ENCODE measurements at places on chromosomes 6 and 20.

DNA sequence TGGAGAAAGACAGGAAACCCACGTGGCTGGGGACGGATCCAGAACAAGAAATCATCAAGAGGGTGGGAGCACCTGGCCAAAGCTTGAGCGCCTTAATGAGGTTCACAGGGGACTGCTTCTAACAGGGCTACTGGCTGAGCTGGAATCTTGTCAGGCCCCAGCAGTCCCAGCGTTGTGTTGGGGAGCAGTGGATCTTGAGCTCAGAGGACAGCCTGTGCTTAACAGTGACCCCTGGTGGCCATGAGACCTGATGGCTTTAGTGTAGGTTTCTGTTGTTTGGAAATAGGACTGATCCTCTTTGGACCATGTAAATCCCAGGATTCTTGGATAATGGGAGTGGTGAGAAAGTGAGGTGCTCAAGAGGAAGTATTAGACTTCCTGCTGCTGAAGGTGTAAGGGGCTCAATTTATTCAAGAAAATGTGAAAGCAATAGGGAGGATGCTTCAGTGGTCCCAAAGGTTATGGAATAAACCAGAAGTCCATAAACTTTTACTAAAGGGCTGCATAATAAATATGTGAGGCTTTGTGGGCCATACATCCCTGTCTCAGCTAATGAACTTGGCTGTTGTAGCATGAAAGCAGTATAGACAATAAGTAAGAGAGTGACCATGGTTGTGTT is 216.2 kb downstream of the NFATC2 start:
- no peak for DNase-seq

- no peak for DNase-seq
Observed at GRCh38 chr6:154012852-154013251, 26.2 kb upstream of the OPRM1 start.

DNA sequence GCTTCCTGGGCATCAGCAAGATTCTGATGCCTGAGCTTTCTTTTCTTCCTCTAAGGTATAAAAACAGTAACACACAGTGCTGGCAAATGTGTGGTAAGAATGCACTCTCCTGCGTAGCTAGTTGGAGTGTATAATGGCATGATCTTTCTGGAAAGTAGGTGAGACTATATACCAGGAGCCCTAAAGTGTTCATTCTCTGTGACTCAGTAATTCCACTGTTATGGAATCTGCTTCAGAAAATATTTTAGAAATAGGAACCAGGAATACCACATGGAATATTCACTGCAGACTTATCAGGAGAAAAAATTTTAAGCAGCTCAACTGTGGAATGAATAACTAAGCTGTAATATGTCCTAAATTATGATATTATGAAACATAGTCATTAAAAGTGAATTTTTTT is 16.9 kb upstream of the CSE1L start:
- DNase-seq, result no peak

GRCh38 chr6:6631534-6632276 is 43.2 kb downstream of the LY86 start:
- DNase-seq, result no peak

GRCh38 chr20:32628960-32629530 is 43.9 kb upstream of the NOL4L start:
- no peak for DNase-seq

GRCh38 chr6:2862712-2863181 is 21.1 kb upstream of the SERPINB1 start:
- no peak for DNase-seq

GRCh38 chr20:36465109-36466080 is 75.9 kb upstream of the MYL9 start:
- DNase-seq, result peak; percentile 35

DNA sequence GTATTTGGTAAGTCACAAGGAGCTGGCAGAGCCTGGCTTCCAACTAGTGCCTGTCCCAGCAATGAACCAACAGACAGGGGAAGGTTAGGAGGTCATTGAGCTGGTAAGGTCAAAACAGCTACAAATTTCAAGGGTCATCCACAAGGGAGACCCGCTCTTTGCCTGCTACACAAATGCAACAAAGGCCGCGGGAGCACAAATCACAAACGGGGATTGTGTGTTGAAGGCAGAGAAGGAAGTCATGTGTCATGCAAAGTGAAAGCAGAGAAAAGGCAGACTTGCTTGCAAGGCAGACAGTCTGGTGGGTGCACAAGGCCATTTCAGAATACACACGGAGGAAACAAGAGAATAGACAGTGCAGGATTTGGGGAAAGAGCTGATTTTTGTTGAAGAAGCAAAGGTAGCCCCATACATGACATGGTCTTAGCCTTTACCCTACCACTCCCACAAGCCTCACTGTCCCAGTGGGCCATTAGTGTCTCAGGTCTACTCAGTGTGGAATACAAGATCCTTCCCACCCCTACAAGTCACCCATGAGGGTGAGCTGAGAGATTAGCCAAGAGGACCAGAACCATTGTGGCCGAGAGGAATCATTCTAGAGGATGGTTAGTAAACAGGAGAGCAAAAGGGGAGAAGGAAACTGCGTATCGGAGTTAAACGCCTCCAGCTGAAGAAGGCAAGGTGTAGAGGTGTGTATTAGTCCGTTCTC is 18.1 kb upstream of the SAMHD1 start:
- DNase-seq, result no peak

DNA sequence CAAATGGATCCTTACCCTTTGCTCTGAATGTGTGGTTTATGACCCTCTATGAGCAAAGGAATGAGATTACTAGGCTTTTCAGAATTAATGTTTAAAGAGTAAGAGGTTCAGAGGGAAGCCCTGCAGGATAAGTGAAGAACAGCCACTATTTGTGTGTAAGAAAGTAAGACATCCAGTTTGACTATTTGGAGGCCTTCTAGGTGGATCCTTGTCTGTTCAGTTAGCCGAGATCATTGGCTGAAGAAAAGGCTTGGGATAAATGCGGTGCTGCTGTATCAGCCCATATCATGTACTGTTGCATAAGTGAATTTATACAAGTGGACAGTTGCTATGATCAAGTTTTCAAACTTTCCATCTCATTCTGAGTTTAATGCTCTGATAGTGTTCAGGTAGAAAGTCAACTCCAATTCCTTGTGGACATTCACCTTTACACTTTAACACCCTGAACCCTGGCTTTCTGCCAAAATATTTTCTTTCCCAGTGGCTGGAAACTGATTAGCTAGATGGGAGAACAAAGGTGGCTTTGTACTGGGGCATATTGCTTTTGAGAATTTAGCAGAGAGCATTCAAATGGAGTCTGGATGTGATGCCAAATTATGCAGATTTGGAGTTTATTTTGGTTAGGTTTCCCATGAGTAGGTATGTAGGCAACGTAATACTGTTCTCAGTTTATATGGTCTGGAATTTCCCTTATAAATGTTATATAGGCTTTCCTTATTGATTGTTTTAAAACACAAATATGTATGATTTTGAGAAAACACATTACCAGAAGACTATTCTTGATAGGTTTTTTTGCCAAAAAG is 15.0 kb downstream of the PARD6B start:
- no peak for DNase-seq

DNA sequence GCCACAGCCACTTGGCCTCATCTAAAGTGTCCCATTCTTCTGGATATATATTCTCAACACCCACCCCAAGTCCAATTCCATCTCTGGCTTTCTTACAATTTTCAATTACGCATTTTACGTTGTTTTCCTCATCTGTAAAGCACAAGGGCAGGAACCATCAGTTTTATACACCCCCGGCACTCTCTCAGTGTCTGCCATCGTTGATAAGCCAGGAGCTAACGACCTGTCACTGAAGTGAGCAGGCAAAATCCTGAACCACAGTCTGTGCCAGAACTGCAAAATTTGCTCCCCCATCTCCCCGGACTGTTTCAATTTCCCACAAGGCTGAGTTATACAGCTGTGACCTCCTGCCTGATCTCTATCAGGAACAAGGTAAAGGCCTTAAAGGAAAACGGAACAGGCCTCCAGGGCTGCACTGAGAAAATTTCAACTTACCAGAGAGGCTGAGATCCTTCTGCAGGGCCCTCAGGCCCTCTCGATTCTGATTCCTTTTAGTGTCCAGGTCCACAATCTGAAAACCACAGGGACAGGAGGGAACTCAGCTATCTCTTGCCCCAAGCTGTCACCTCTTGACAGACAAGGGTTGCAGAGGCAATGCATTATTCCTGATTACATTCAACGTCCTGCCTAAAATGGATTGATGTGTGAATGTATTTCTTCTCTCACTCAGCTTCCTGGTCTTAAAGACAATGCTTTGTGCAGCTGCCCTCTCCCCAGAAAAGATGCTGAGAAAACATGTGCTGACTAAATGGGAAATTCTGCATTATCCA is 1.8 kb downstream of the PDRG1 start:
- DNase-seq, result no peak

- peak; percentile 18 for DNase-seq
Observed at GRCh38 chr6:139262519-139263300, 29.1 kb downstream of the TXLNB start.

DNA sequence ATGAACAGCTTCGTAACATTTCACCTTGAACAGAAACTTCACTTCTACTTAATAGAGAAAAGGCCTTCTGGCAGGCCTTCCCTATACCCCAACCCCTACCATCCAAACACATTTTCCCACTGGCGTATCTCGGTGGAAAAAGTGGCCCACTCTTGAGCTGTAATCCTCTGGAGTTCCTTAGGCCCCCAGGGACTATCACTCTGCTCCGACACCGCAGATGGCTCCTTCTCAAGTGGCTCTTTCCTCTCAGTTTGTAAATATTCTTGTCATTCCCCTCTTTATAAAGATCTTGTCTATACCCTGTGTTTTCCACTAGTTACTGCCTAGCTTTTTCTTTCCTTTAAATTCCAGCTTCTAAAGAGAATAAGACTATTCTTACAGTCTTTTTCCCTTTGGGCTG is 108.7 kb downstream of the MYB start:
- DNase-seq, result no peak

- DNase-seq, result peak; percentile 45
Observed at GRCh38 chr20:34037121-34037520, 43.4 kb downstream of the RALY start.

DNA sequence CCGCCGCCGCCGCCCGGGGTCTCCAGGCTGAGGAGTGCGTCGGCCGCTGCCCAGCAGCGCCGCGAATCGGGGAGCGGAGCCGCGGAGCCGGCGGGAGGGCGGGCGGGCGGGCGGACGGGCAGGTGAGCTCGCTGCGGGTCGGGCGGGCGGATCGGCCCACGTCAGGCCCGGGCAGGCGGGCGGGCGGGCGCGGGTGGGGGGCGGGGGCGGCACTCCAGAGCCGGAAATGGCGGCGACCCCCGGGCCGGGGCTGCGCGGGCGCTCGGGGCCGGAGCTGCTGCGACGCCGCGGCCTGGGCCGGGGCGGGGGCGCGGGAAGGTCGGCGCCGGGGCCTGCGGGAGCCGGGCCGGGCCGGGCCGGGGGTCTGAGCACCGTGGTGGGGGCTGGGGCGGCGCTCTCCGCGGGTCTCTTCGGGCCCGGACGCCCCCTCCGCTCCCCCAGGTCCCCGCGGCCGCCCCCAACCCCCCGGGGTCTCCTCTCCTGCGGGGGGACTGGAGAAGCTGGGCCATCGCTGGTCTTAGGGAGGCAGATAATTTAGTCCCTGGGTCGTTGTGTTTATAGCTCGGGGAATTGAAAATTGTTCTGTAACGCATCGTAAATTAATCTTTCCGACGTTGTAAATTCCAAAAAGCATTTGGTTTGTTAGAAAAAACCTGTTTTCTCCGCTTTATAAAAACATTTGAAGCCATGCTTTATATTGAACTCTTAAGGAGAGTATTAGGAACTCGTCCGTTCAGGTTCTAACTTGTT is 451 bp downstream of the DNAJC5 start:
- DNase-seq, result no peak

- no peak for DNase-seq
Observed at GRCh38 chr6:114063956-114064355, 93.0 kb upstream of the HDAC2 start.

GRCh38 chr20:25032065-25032477 is 25.9 kb downstream of the ACSS1 start:
- DNase-seq, result no peak

GRCh38 chr6:126716032-126716431 is 376.1 kb downstream of the CENPW start:
- DNase-seq, result no peak

- no peak for DNase-seq
Observed at GRCh38 chr20:12386821-12387220, 469.1 kb downstream of the BTBD3 start.

GRCh38 chr6:143741480-143741879 is 63.7 kb downstream of the PHACTR2 start:
- DNase-seq, result no peak

GRCh38 chr6:19734519-19734918 is 102.7 kb upstream of the ID4 start:
- DNase-seq, result no peak

DNA sequence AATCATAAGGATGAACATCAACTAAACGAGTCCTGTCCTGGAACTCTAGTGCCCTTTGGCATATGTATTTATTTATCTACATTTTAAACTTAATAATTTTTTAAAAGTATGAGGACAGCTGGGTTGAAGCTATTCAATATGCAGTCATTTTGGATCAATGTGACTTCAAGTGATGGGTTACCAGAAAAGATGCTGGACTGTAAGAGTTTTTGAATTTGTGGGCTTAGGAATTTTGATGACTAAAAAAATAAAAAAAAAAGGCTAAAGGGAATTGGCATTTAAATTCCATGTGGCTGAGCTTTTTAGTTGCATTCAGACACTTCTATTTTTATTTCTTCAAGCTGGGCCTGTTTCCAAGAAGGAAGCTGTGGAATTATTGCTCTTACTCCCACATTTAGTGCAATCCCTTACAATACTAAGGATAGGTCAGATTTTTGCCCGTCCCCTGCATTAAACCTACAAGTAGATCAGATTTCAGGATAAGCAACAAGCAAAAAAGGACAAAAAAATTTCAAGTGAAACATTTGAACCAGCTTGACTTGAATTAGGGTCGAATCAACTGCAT is 704.2 kb upstream of the CITED2 start:
- DNase-seq, result no peak

- no peak for DNase-seq
Observed at GRCh38 chr6:157430834-157431233, 49.8 kb downstream of the ZDHHC14 start.

DNA sequence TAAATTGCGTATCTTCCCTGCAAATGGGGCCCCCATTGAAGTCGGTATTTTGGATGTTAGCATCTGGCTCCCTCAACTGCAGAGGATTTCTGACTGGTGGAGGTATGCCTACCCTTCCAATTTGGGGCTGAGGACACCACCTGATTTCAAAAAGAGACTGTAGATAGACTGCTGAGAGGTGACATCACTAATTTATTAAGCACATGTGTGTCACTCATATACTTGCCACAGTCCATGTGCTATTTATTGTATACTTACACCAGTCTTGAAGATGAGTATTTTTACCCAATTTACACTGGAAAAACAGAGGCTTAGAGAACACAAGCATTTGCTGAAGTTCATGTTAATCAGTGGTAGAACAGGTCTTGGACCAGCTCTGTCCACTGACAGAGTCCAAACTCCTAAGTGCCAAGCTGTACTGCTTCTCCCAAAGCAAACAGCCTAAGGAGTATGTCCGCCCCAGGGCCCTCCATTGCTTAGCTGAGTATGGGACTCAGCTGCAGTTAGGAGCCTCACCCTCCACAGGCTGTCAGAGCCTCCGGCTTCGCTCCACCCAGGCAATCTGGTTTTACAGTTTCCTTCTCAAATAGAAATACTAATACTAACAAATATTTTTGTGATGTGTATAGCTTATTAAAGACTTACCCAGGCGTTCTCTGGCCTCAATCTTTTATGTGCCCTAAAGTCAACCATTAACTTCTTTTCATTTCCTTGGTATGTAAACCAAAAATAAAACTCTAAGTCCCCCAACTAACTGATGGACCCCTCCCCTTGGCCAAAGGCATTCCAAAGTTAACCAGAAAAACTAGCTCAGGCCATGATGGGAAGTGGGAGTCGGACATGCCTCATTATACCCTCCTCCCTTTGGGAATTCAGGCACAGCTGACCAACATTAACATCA is 17.5 kb downstream of the RIN2 start:
- no peak for DNase-seq

Data from stimulated activated CD4-positive, alpha-beta T cell treated with anti-CD3 and anti-CD28 coated beads, Interleukin-15, amount 100 ng/mL, for 48 hours (primary cell).